ENCODE measurements at places on chromosomes 12 and 14.
A peak's percentile ranks its signal among the peaks of the same experiment; 100 is the strongest.

DNA sequence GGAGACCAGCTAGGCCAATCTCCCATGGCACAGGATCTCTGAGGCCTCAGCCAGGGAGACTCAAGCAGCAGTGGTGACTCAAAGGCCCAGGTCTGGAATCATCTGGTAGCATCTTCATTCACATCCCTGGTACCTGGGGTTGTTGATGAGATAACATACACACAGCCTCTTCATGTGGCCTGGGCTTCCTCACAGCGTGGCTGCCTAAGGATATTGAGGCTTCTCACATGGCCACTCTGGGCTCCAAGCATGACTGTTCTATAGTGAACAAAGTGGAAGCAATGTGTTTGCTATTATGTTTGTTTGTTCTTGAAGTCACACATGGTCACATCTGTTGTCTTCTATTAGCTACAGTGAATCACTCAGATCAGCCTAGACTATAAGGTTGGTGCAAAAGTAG lies 584.1 kb downstream of the VRK1 start:
- no peak for DNase-seq

DNA sequence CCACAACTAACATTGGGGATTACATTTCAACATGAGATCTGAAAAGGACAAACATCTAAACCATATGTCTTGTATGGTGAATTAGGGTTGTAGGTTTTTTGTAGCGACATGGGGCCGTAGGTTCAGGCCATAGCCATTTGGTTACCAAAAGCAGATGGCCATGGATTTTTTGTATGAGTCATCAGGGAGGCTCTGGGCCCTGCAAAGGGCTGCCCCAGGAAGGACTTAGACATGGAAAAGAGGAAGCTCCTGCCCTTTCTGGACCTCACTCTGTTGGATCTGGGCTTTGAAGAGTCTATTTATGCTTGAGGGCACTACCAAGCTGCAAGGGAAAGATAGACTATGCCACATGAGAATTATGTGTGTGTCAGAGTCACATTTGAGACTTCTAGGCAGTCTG lies 89.3 kb upstream of the DHRS4 start:
- no peak for DNase-seq

- no peak for DNase-seq
These were observed 4.1 kb downstream of the OR10AD1 start for GRCh38 chr12:48198985-48199384.

GRCh38 chr14:63727231-63727735 lies 582 bp downstream of the SGPP1 start:
- peak; percentile 48 for DNase-seq

- DNase-seq, result no peak
These were observed 10.8 kb upstream of the ISM2 start for GRCh38 chr14:77509366-77509765.
